ENCODE measurements at places on chromosomes 2 and 18. TPM values are rescaled to one million over a fixed set of nuclear protein-coding genes. Genes with fewer than 3 reads are reported as not detected.

The TPO gene
- total RNA-seq: 0.08 TPM

The NEU2 gene
- total RNA-seq: not detected

The NETO1 gene
- total RNA-seq: not detected

The APLF gene
- 0.66 TPM for total RNA-seq

The COL4A3 gene
- total RNA-seq: 0.59 TPM

The LCT gene
- total RNA-seq: 0.03 TPM

The FAHD2A gene
- total RNA-seq: 26.0 TPM

The MYOM1 gene
- 0.19 TPM for total RNA-seq

The GPR35 gene
- 0.65 TPM for total RNA-seq

The LMAN1 gene
- total RNA-seq: 40.5 TPM

The ADD2 gene
- 24.0 TPM for total RNA-seq

The ATP8B1 gene
- total RNA-seq: 6.2 TPM

The MC5R gene
- not detected for total RNA-seq

The TEX44 gene
- not detected for total RNA-seq

The SH3YL1 gene
- 10.7 TPM for total RNA-seq

The CRYGC gene
- total RNA-seq: not detected

The ABCG8 gene
- not detected for total RNA-seq

The TMEM37 gene
- 1.5 TPM for total RNA-seq

The OLA1 gene
- total RNA-seq: 133 TPM

The KCNK3 gene
- 0.81 TPM for total RNA-seq

The CLIP4 gene
- total RNA-seq: 21.4 TPM

The SNED1 gene
- 0.79 TPM for total RNA-seq

The FAM161A gene
- total RNA-seq: 8.0 TPM

The PIEZO2 gene
- total RNA-seq: 0.61 TPM

The G6PC2 gene
- total RNA-seq: not detected

The GALNT14 gene
- 41.6 TPM for total RNA-seq

The NYAP2 gene
- total RNA-seq: not detected

The UGT1A5 gene
- total RNA-seq: not detected

The ARHGAP15 gene
- total RNA-seq: not detected

The NTSR2 gene
- not detected for total RNA-seq

The DSG4 gene
- total RNA-seq: not detected

The STK16 gene
- total RNA-seq: 32.1 TPM

The DNAH6 gene
- total RNA-seq: 0.05 TPM

The CAVIN2 gene
- 35.7 TPM for total RNA-seq

The PARD3B gene
- 0.88 TPM for total RNA-seq

The LHCGR gene
- not detected for total RNA-seq

The TMEM169 gene
- 0.42 TPM for total RNA-seq

The RESP18 gene
- not detected for total RNA-seq
